Fibroblast of lung (primary cell): ENCODE measurements at places on chromosomes 11 and 22. TPM values are rescaled to one million over a fixed set of nuclear protein-coding genes. Genes with fewer than 3 reads are reported as not detected.

GRCh38 chr11:628056-628455 lies 1.1 kb upstream of the SCT start:
- no peak for DNase-seq

DNA sequence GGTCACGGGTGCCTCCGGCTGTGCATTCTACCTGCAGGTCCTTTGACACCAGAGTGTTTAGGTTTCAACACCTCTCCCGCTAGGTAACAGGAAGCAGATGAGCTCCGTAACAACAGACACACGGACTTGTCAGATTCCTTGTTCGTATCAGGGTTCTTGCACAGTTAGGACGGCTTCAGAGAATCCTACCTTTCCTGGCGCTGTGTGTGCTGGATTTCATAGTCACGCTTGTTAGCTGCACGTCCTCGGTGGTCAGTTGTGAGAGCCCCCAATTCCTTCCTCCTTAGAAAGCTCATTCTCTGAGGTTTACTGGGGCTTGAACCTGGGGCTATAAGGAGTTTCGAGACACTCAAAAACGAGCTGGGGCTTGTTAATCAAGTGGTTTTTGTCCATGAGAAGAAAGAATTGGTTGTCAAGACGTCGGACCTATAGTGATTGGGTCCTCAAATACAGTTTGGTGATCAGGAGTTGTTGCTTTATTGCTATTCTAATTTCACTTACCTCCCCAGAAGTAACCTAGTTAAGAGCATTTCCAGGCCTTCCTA lies 664 bp downstream of the DDB2 start:
- DNase-seq: peak; percentile 5

Gene PANX2
- 0.44 and 0.45 TPM in 2 replicates for polyA plus RNA-seq

Gene CLP1
- 24.1 and 31.5 TPM in 2 replicates for polyA plus RNA-seq

GRCh38 chr22:22480940-22481339 lies 27.6 kb downstream of the ZNF280B start:
- no peak for DNase-seq

GRCh38 chr22:45905924-45906865 lies 70.8 kb downstream of the WNT7B start:
- peak; percentile 51 for DNase-seq
